ENCODE measurements at places on chromosomes 2 and 18.

GRCh38 chr2:32377928-32378327, 21.1 kb downstream of the BIRC6 start:
- DNase-seq = no peak

DNA sequence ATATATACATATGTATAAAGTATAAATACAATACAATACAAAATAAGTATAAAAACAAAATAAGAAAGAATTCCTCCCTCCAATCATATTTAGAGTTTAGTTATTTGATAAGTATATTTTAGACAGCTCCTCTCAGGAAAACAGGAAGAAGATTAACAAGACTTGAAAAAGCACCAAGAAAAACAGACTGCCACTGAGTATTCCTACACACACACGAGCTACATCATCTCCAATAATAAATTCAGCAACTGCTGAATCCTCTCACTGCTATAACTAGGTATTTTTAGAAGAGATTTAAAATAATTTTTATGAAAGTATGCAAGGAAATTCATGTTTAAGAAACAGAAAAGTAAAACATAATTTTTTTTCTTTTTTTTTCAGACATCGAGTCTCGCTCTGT, 13.0 kb downstream of the LONRF2 start:
- DNase-seq = no peak

GRCh38 chr2:192498747-192499146, 304.0 kb upstream of the TMEFF2 start:
- DNase-seq = no peak

DNA sequence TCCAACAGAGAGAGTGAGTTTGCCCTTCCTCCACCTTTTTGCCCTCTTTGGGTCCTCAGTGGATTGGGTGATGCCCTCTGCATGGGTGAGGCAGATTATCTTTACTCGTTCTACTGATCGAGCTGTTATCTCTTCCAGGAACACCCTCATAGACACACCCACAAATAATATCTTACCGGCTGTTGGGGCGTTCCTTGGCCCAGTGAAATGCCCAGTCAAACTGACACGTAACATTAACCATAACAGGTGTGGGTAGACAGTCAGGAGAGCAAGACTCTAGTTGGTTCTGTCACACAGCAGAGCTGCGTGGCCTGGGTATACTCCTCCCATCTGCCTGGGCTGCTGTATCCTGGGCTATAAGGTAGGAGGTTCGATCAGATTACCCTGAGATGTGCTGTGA, 144.1 kb downstream of the AGAP1 start:
- no peak for DNase-seq

GRCh38 chr2:70717431-70718038, 50.5 kb downstream of the ADD2 start:
- DNase-seq = no peak

DNA sequence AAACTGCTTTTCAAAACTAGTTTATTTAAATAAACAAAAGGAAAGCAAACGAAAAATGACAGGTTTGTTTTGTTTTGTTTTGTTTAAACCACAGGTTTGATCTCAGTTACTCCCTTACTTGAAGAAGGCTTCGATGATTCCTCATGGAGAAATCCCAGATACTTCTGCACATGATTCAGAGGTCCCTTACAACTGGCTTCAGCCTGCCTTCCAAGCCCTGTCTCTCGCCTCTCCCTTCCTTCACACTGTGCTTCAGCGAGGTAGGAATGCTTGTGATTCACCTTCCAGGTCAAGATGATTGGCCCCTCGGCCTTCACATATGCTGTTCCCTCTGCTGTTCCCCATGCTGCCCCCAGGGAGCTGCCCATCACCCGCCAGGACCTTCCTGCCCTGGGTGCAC, 104.1 kb upstream of the ITGA6 start:
- DNase-seq = no peak

DNA sequence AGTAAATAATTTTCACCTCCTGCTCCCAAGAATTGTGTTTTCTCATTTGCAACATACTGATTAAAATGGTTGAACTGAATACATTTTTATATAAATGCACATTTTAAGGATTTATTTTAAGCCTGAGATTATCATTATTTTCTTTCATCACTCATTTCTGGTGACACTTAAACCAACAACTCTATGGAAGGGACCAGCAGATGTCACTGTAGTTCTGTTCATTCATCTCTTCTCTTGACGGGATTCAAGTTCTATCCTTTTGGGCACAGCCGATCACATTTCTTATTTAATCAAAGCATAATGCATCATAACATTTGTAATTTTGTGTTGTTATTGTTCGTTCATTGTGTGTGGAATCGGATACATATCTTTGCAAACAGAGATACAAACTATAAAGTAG, 417.9 kb downstream of the HRH4 start:
- DNase-seq = no peak

DNA sequence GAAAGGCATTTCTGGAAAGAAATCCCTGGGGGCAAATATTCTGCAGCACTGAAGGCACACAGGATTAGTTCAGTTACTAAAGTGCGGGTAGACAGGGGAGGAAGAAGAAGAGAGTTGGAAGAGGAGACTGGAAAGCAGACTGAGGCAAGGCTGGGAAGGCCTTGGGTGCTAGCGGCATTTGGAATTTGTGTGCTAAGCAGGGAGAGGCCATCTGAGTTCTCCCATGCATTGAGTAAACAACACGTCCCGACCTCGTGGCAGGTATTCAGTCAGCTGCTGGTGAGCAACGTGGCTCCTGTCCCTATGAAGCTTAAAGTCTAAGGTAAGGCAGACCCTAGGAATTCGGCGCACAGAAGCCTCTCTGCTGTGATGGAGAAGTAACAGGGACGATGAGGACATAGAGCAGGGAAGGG, 30.7 kb downstream of the ATP8B1 start:
- DNase-seq = no peak

DNA sequence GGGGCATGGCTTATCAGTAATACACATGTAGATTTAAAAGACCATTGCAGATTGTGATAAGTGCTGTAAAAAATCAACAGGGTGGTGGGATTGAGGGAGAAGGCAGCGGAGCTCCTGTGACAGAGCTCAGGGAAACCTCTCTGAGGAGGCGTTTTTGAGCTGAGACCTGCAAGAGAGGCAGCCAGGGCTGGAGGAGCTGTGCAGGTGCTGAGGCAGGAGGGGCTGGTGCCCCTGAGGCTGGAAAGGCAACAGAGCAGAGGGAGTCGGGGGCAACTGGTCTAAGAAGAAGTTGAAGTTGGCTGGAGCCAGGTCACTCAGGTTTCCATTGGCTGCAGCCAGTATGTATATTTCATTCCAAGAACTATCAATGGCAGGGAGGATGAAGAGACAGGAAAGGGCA, 47.6 kb downstream of the KLHL29 start:
- no peak for DNase-seq

GRCh38 chr2:105791229-105791628, 46.5 kb downstream of the NCK2 start:
- no peak for DNase-seq

- DNase-seq = no peak
Measured at GRCh38 chr2:17557596-17557995, 17.1 kb downstream of the VSNL1 start.

DNA sequence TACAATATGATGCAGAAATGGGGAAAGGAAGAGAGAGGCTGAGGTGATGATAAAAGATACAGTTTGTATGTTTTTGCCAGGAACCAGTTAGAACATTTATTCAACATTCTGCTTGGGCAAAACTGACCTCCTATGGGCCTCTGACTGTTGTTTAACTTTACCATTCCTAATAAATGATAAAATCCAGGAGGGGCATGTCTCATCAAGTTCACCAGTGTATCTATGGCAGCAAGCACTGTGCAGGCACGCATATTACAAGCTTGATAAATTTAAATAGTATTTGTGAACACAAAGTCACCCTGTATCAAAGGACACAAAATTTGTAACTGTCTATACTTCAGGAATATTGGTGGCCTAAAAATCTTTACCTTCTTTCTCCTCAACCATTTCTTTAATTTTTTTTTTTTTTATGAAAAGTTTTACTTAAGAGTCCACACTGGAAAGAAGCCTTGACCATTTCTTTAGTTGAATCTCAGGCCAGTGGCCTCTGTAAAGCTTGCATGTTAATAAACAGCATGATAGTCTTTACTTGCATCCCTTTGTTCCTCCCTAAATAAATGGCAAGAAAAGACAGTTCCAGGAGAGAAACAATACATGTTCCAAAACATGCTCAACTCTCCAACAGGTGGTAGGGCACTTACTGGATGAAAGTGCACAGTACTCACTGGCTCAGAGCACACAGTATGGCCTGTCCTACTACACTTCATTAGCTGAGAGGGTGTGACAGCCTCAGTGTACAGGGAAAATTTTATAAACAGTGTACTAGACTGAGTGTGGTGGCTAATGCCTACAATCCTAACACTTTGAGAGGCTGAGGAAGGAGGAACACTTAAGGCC, 52.3 kb downstream of the SOS1 start:
- DNase-seq = no peak

DNA sequence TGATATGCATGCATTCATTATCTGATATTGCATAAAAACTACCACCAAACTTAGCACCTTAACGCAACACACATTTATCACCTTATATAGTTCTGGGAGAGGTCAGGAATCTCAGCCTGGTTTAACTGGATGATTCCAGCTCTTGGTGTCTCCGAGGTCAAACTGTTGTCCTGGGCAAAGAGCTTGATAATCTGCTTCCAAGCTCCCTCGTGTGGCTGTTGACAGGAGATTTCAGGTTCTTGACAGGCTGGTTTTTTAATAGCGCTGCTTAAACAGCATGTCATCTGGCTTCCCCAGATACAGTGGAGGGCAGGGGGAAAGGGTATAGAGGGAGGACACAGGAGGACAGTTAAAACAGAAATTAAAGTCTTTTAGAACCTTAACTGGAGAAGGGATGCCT, 785.0 kb downstream of the CNTNAP5 start:
- DNase-seq = no peak

DNA sequence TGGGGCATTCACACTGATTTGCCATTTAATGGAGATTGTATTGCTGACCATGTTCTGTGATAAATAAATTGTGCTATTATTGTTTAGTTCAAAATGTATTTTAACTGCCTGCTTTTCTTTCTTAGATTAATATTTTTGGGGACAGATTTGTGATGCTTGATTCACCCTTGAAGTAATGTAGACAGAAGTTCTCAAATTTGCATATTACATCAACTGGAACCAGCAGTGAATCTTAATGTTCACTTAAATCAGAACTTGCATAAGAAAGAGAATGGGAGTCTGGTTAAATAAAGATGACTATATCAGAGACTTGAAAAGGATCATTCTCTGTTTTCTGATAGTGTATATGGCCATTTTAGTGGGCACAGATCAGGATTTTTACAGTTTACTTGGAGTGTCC, 1.8 kb downstream of the DNAJC10 start:
- no peak for DNase-seq

GRCh38 chr2:111702119-111702803, 181.7 kb downstream of the ANAPC1 start:
- peak; percentile 26 for DNase-seq

GRCh38 chr2:119487434-119488244, 36.6 kb downstream of the SCTR start:
- no peak for DNase-seq

- DNase-seq = no peak
Measured at GRCh38 chr2:108910541-108911396, 78.3 kb downstream of the EDAR start.

GRCh38 chr18:78521136-78521535, 458.5 kb upstream of the SALL3 start:
- DNase-seq = no peak

GRCh38 chr2:101149241-101150192, 1.7 kb downstream of the TBC1D8 start:
- DNase-seq = no peak

- no peak for DNase-seq
Measured at GRCh38 chr2:117222809-117223208, 591.7 kb upstream of the DDX18 start.

DNA sequence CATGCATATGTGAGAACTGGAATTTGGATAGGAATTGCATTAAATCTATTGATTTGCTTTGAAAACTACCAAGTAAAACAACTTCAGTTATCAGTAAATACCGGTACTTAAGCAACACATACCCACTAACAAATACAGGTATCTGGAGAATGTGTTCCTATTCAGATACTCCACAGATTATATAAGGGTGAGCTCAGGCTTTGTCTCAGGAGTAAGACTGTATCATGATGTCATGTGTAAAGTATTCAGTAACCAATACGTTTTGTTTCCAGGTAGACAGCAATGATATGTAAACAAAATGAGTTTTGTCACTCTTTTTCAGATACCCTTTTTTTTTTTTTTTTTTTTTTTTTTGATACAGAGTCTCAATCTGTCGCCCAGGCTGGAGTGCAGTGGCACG, 74.8 kb downstream of the DSC3 start:
- no peak for DNase-seq

- DNase-seq = no peak
Measured at GRCh38 chr2:123085484-123085883, 939.6 kb upstream of the CNTNAP5 start.

DNA sequence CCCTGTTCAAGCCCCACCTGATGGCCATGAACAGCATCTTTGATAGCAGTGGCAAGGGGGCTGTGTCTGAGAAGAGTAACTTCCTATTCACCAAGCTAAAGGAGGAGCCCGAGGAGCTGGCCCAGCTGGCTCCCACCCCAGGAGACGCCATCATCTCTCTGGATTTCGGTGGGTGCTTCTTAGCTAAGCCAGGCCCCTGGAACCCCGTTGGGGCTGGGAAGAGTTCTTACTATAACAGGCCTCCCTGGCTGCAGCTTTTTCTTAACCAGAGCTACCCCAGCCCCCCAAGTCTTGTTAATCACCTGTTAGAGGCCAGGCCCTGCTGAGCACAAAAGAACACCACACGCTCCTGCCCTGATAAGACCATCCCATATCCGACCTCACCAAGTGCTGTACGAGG, 79.4 kb downstream of the EPAS1 start:
- DNase-seq = no peak

GRCh38 chr2:202488671-202489070, 112.5 kb downstream of the BMPR2 start:
- no peak for DNase-seq

DNA sequence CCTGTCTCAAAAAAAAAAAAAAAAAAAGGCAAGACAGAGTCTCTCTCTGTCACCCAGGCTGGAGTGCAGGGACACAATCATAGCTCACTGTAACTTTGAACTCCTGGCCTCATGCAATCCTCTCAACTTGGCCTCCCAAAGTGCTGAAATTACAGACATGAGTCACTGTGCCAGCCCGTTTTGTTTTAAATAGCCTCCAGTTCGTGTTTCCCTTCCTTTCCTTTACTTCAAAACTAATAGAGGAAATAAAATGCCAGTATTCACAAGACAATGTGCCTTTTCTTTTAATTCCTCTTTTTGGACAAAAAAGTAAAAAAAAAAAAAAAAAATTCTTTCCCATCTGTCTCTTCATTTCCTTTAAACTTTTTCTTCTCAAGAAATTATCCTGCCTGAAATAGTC, 54.5 kb upstream of the ACMSD start:
- DNase-seq = no peak

GRCh38 chr2:210199186-210199765, 26.0 kb downstream of the ACADL start:
- no peak for DNase-seq

- DNase-seq = no peak
Measured at GRCh38 chr2:126784045-126784444, 114.6 kb upstream of the TEX51 start.

- DNase-seq = no peak
Measured at GRCh38 chr18:41353777-41354528, 601.1 kb upstream of the PIK3C3 start.

- no peak for DNase-seq
Measured at GRCh38 chr2:99771681-99772333, 282.0 kb upstream of the REV1 start.
